ENCODE measurements at places on chromosomes 13 and 19. TPM values are rescaled to one million over a fixed set of nuclear protein-coding genes. Genes with fewer than 3 reads are reported as not detected.

ATP8B3 gene
- total RNA-seq, result 8.7 TPM

LYL1 gene
- total RNA-seq, result 0.86 TPM

FKRP gene
- total RNA-seq, result 42.2 TPM

GRCh38 chr13:57632276-57633140, 964 bp downstream of the PCDH17 start:
- DNase-seq, result peak; percentile 64

DNA sequence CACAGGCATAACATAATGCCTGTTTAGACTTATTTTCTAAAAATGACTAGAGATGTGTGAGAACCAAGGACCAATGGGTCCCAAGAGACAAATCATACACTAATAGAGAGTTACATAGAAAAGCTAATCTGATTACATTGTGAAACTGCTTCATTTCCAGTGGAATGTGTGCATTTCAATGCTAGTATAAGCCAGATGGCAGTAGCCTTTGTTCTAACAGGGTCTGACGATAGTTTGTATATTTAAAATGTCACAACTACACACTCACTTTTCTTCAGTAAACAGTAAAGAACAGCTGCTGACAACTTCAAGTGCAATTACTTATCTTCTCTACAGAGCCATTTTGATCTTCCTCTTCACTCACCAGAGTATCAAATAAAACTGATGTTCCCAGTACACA, 4.3 kb upstream of the SLITRK5 start:
- no peak for DNase-seq

- DNase-seq, result no peak
Observed at GRCh38 chr13:98328511-98328910, 151.4 kb upstream of the RNF113B start.
